CD4-positive, alpha-beta T cell (primary cell): ENCODE measurements at places on chromosomes 16 and 17. TPM values are rescaled to one million over a fixed set of nuclear protein-coding genes. Genes with fewer than 3 reads are reported as not detected.

KRTAP1-5 gene
- total RNA-seq, result not detected

WNT9B gene
- total RNA-seq, result not detected

TMC7 gene
- not detected for total RNA-seq

OR3A2 gene
- total RNA-seq, result 1.3 TPM

TLCD2 gene
- 0.34 TPM for total RNA-seq

HOXB1 gene
- not detected for total RNA-seq

CIBAR2 gene
- not detected for total RNA-seq

PPP1R27 gene
- total RNA-seq, result not detected

KRTAP3-2 gene
- not detected for total RNA-seq

HAS3 gene
- total RNA-seq, result 3.4 TPM

C16orf89 gene
- total RNA-seq, result not detected

KRTAP29-1 gene
- not detected for total RNA-seq

CDRT15L2 gene
- not detected for total RNA-seq
